Mesendoderm (in vitro differentiated cells): ENCODE measurements at places on chromosomes 7 and 10.

DNA sequence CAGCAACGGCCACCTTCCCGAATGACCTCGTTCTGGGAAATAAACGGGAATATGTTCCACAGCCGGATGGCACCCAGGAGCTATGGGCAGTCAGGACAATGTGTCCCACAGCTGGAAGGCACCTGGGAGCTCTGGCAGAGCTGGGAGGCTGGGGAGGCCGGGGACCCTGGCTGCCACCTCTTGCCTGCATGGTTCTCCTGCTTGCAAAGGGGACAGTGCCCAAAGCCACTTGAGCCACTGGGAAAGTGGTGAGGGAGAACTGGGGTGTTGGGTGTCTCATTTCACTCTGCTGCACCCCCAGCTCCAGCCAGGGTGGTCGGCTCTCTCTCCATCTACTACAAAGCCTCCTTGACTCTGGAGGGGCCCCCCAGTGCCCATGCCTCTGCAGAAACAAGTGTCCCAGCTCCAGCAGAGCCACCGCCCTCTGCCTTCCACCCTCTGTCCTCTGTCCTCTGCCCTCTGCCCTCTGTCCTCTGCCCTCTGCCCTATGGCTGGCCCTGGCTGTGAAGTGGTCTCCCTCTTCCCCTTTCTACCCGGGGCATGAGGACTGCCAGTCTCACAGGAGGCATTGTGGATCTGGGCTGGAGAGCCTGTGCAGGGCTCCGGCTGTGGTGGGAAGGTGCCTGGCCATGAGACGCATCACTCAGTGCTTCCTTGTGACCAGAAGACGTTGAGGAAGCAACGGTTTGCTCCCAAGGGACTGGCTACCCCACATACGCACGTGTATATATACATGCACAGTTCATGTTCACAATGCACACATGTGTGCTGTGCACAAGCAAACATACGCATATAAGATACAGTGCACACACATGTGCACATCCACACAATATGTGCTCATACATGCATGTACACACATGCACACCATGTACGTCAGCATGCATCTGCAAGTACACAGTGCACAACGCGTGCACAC lies 21.5 kb upstream of the INPP5A start:
- peaks cover 8% of the 10 kb centered on the region for H3K4me1 ChIP-seq
- no peak overlapping the region for H3K4me3 ChIP-seq
- no peak overlapping the region for H3K27ac ChIP-seq
- no peaks in the 10 kb centered on the region for H3K36me3 ChIP-seq
- no peak for DNase-seq
- no peaks in the 10 kb centered on the region for H3K27me3 ChIP-seq

DNA sequence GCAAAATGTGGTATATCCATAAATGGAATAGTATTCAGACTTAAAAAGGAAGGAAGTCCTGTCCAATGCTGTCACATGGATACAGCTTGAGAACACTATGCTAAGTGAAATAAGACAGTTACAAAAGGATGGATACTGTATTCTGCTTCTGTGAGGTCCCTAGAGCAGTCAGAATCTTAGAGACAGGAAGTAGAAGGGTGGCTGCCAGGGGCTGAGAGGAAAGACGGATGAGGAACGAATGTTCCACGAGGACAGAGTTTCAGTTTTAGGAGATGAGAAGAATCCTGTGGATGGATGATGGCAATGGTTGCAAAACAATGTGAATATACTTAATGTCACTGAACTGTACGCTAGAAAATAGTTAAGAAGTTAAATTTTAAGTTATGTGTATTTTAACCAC lies 3.8 kb downstream of the PRKCQ start:
- H3K36me3 ChIP-seq = no peaks in the 10 kb centered on the region
- no peaks in the 10 kb centered on the region for H3K27me3 ChIP-seq
- H3K4me3 ChIP-seq = no peak overlapping the region
- peaks cover 4% of the 10 kb centered on the region for H3K4me1 ChIP-seq
- DNase-seq = no peak
- no peak overlapping the region for H3K27ac ChIP-seq

DNA sequence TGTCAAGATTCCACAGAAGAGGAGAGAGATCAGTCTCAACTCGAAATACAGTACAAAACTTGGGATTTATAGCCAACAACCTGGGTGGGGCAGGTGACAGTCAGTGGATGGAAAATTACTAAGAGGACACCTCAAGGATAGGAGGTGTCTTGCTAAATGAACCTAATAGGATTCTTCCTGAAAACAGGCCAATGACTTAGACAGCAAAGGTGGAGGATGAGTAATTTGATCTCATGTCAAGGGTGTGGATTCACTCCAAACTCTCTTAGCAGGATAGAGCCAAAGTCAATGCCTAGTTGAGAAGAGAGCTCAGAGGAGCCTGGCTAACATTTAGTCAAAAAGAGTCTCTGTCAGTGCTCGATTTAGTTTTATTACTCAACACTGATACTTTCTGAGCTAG lies 106.7 kb upstream of the INSYN2A start:
- no peak overlapping the region for H3K27ac ChIP-seq
- H3K4me1 ChIP-seq = no peaks in the 10 kb centered on the region
- no peak for DNase-seq
- no peaks in the 10 kb centered on the region for H3K36me3 ChIP-seq
- no peak overlapping the region for H3K4me3 ChIP-seq

DNA sequence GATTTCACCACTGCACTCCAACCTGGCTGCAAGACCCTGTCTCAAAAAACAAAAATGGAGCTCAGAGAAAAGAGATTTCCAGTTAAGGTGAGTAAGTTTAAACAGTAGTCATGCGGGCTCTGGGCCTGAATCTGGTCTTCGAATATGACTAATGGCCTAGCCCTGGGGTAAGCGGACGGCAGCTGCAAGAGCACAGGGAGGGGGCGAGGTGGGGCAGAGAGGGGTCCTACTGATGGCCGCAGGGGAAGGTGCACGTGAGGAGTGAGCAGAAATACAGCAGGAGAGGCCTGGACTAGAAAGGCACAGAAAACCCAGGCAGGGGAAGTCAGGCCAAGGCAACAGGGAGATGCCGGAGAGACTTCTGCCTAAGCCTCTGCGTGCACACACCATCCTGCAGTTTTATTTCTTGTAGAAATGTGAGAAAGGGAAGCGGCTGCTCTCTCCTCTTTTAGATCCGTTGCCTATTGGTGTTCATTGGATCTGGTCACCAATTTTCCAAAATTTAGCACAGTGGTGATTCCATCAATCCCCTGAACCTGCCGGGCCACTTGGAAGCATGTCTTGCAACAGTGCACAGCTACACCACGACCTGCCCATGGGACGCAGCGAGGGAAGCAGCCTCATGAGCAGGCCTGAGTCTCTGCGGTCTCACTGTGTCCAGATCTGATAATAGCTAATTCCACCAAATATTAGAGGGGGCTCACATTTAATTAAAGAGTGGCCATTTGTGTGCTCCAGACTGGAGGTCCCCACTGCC lies 139.0 kb downstream of the PAXIP1 start:
- H3K4me3 ChIP-seq = no peak overlapping the region
- no peaks in the 10 kb centered on the region for H3K27me3 ChIP-seq
- peaks cover 3% of the 10 kb centered on the region for H3K4me1 ChIP-seq
- no peak for DNase-seq
- no peaks in the 10 kb centered on the region for H3K36me3 ChIP-seq

DNA sequence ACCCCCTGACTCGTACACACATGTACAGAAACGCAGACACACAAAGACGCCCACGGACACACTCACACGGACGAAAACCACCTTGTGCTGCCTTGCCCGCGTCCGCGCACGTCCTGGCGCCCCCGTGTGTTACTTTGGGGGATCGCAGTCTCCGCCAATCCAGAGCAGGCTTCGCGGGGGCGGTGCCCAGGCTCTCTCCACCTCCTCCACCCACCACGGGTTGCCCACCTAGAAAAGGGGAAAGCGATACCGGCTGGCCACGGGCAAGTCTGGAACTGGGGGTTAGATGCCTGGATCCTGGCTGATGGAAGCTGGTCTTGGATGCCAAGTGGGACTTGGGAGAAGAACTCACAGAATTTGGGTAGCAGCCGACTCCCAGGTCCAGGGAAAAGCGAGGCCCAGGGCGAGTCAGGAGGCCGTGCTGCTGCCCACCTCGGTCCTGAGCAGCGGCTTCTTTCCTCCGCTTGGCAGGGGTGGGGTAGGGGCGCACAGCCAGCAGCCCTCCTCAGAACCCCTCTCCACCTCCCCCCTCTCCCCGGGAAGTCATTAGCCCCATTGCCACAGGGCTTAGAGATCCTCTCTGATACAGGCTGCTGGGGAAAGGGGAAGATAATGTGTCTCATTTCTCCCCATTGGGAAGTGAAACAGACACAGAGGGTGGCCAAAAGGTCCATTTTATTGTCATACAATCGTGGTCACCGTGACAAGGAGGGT lies 4.6 kb upstream of the VGF start:
- H3K4me1 ChIP-seq = peaks cover 4% of the 10 kb centered on the region
- no peak overlapping the region for H3K27ac ChIP-seq
- no peaks in the 10 kb centered on the region for H3K36me3 ChIP-seq
- no peak overlapping the region for H3K4me3 ChIP-seq
- DNase-seq = peak; percentile 51

GRCh38 chr10:92395271-92395670 lies 104.3 kb downstream of the MARCHF5 start:
- H3K27ac ChIP-seq = no peak overlapping the region
- no peaks in the 10 kb centered on the region for H3K36me3 ChIP-seq
- DNase-seq = no peak
- no peaks in the 10 kb centered on the region for H3K4me1 ChIP-seq

DNA sequence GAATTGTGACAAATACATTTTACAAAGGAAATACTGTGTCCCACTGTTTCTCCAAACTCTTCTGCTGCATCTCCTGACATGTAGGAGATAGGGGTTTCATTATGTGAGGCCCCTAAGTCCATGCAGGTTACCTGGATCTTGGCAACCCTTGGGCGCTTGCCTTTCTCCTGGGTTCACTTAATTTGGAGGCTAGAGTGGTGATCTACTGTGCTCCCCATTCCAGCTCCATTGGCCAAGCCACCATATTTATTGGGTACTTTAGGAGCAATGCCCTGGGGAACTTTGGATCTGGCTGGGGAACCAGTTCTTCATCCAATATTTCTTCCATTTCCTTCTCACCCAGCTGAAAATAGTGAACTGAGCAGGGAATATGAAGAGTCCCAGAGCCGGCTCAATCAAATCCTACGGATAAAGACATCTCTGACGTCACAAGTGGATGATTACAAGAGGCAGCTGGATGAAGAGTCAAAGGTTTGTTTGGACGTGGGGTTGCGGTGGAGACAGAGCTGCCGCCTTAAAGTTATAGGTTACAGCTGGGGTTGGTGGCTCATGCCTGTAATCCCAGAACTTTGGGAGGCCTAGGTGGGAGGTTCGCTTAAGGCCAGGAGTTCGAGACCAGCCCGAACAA lies 18.5 kb downstream of the MYH16 start:
- H3K36me3 ChIP-seq = no peaks in the 10 kb centered on the region
- no peaks in the 10 kb centered on the region for H3K4me1 ChIP-seq
- no peaks in the 10 kb centered on the region for H3K27me3 ChIP-seq

DNA sequence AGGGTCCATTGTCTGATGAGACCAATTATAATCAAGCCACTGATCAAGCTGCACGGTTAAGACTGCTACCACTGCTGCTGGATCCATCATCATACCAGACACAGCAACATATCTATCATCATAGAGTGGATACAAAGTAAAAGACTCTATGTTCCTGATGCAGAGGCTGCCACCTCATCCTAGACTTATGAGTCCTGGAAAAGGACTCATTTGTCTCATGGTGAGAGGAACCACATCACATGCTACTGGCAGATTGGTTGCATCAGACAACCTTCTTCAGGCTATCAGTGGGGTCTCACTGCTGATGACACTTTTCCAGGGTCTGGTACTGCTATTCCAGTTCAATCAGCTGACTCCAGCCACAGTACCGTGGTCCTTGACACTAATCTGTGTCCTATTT lies 79.0 kb downstream of the ABI1 start:
- no peak overlapping the region for H3K4me3 ChIP-seq
- no peak for DNase-seq
- peak overlapping the region; percentile 30 for H3K27ac ChIP-seq
- H3K4me1 ChIP-seq = peaks cover 19% of the 10 kb centered on the region
- no peaks in the 10 kb centered on the region for H3K36me3 ChIP-seq

DNA sequence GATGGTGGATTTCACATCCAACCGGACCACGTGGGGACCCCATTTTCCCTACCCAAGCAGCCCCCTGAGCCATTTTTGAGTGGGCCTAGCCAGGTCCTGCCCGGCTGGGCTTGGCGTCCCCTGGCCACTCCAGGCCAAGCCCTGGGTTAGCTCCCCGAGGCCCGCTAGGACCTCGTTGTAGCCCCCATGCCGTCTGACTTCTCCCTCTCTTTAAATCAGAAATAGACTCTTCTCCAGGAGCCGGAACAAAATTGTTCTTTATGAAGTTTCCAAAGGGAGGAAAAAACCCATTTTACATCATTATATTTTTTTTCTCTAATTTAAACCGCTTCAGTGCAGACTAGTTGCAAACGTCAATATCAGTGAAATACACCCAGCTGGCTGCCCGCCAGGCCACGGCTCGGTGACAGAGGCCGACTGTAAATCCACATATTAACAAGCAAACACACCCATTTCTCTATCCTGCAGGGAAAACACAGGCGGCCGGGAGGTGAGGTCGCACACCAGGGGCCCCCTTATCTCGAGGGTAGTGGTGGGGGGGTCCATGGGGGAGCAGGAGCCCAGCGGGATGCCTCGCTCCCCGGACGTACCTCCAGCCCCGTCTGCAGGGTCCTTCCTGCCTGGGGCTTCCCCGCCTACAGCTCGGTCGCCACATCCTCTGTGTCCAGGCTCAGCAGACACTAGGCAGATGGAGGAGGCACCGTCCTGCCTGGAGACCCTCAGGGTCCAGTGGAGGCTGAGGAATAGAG lies 72.7 kb downstream of the ELFN1 start:
- DNase-seq = no peak
- H3K27me3 ChIP-seq = no peaks in the 10 kb centered on the region
- H3K4me3 ChIP-seq = no peak overlapping the region
- no peaks in the 10 kb centered on the region for H3K36me3 ChIP-seq
- H3K4me1 ChIP-seq = no peaks in the 10 kb centered on the region

DNA sequence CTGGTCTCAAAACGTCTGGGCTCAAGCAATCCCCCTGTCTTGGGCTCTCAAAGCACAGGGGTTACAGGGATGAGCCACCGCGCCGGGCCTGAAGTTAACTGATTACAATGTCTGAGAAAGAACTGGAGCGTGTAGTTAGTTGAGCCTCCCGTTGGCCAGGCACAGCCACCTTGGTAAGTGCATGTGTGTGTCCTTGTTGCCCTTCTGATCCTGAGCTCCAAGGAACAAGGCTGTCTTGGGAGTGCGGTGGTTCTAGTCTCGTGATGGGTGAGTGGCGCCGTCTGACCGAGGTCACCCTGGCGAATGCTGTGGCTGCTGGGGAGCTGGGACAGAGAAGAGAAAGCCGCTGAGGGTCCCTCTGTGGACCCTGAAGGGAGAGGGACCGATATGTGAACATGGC lies 50.5 kb downstream of the PITRM1 start:
- peaks cover 9% of the 10 kb centered on the region for H3K36me3 ChIP-seq
- H3K27me3 ChIP-seq = no peaks in the 10 kb centered on the region
- DNase-seq = no peak
- H3K27ac ChIP-seq = no peak overlapping the region
- no peaks in the 10 kb centered on the region for H3K4me1 ChIP-seq

- no peaks in the 10 kb centered on the region for H3K27me3 ChIP-seq
- no peak for DNase-seq
- no peak overlapping the region for H3K27ac ChIP-seq
Observed at GRCh38 chr10:23448802-23449570, 10.1 kb downstream of the OTUD1 start.
